Bronchial smooth muscle cell (primary cell): ENCODE measurements at places on chromosomes 7 and 10. TPM values are rescaled to one million over a fixed set of nuclear protein-coding genes. Genes with fewer than 3 reads are reported as not detected.

Gene BEND7
- 0.63 and 0.69 TPM in 2 replicates for total RNA-seq

Gene SPDYE11
- not detected in 2 replicates for total RNA-seq

Gene OR9A2
- total RNA-seq: not detected in 2 replicates

Gene HOXA1
- total RNA-seq: 0.17 and 0.63 TPM in 2 replicates

Gene MBL2
- total RNA-seq: not detected in 2 replicates

Gene OPN1SW
- not detected in 2 replicates for total RNA-seq

Gene NPSR1
- not detected in 2 replicates for total RNA-seq

Gene RASSF4
- total RNA-seq: 8.2 and 10.2 TPM in 2 replicates

Gene FMC1
- 13.7 and 18.9 TPM in 2 replicates for total RNA-seq

Gene ZNF655
- 38.6 and 43.2 TPM in 2 replicates for total RNA-seq

Gene LAMTOR4
- total RNA-seq: 128 and 148 TPM in 2 replicates

Gene CDHR3
- total RNA-seq: 3.5 and 5.4 TPM in 2 replicates

Gene VDAC2
- 85.5 and 98.0 TPM in 2 replicates for total RNA-seq

Gene HOGA1
- 0.34 and 1.4 TPM in 2 replicates for total RNA-seq

Gene BBS9
- total RNA-seq: 22.8 and 27.1 TPM in 2 replicates

Gene BAZ1B
- 39.0 and 44.4 TPM in 2 replicates for total RNA-seq

Gene RGS10
- 51.1 and 51.7 TPM in 2 replicates for total RNA-seq

Gene TMEM273
- total RNA-seq: not detected in 2 replicates

Gene EGFR
- total RNA-seq: 31.7 and 35.5 TPM in 2 replicates

Gene HTR5A
- total RNA-seq: not detected in 2 replicates

Gene LRRD1
- under 0.01 TPM in 1 of 2 replicates, not detected in the other for total RNA-seq

Gene VWA2
- 0.86 and 0.95 TPM in 2 replicates for total RNA-seq

Gene COL26A1
- not detected in 2 replicates for total RNA-seq

Gene FGF8
- total RNA-seq: 0.16 TPM in 1 of 2 replicates, not detected in the other

Gene FERD3L
- not detected in 2 replicates for total RNA-seq

Gene CYP3A5
- total RNA-seq: 3.1 and 3.9 TPM in 2 replicates

Gene SLC26A3
- total RNA-seq: not detected in 2 replicates

Gene SLC39A12
- total RNA-seq: 0.09 TPM in 1 of 2 replicates, not detected in the other

Gene ODAD2
- under 0.01 and 0.32 TPM in 2 replicates for total RNA-seq

Gene CYP26C1
- total RNA-seq: under 0.01 TPM in 2 replicates

Gene NME8
- total RNA-seq: not detected in 2 replicates

Gene HHEX
- total RNA-seq: 2.8 and 7.9 TPM in 2 replicates

Gene HECW1
- under 0.01 and 0.79 TPM in 2 replicates for total RNA-seq

Gene CHN2
- total RNA-seq: 0.09 and 0.32 TPM in 2 replicates

Gene LOXL4
- 9.9 and 13.3 TPM in 2 replicates for total RNA-seq

Gene NUDT13
- total RNA-seq: 1.5 and 1.6 TPM in 2 replicates

Gene MDFIC
- total RNA-seq: 31.4 and 40.5 TPM in 2 replicates

Gene COL17A1
- 0.16 and 0.94 TPM in 2 replicates for total RNA-seq

Gene GPR26
- not detected in 2 replicates for total RNA-seq

Gene TMEM236
- total RNA-seq: under 0.01 TPM in 1 of 2 replicates, not detected in the other

Gene TRIL
- total RNA-seq: under 0.01 and 2.1 TPM in 2 replicates

Gene GIGYF1
- total RNA-seq: 13.6 and 22.8 TPM in 2 replicates

Gene VSTM4
- 5.5 and 6.4 TPM in 2 replicates for total RNA-seq

Gene FIS1
- total RNA-seq: 274 and 310 TPM in 2 replicates

Gene ACSM6
- not detected in 2 replicates for total RNA-seq

Gene LIPN
- total RNA-seq: not detected in 2 replicates

Gene IDI2
- total RNA-seq: 0.09 TPM in 1 of 2 replicates, not detected in the other

Gene ERV3-1
- total RNA-seq: 6.5 and 8.2 TPM in 2 replicates

Gene TRIP6
- total RNA-seq: 73.1 and 81.6 TPM in 2 replicates

Gene MPP7
- under 0.01 and 0.26 TPM in 2 replicates for total RNA-seq

Gene PTPRZ1
- under 0.01 TPM in 1 of 2 replicates, not detected in the other for total RNA-seq

Gene EGR2
- total RNA-seq: under 0.01 TPM in 1 of 2 replicates, not detected in the other

Gene EN2
- under 0.01 TPM in 1 of 2 replicates, not detected in the other for total RNA-seq

Gene ZNF438
- 3.0 and 3.3 TPM in 2 replicates for total RNA-seq

Gene TMEM176B
- 0.09 TPM in 1 of 2 replicates, not detected in the other for total RNA-seq

Gene INMT
- total RNA-seq: 14.3 and 17.0 TPM in 2 replicates
